Psoas muscle (tissue), 8 donors: ENCODE measurements at places on chromosomes 12 and 14. TPM values are rescaled to one million over a fixed set of nuclear protein-coding genes. Genes with fewer than 3 reads are reported as not detected.

GRCh38 chr12:16523951-16524331, 82.0 kb downstream of the LMO3 start:
- H3K36me3 ChIP-seq: no peaks in the 10 kb centered on the region
- H3K4me3 ChIP-seq: no peak overlapping the region
- no peak overlapping the region for H3K27ac ChIP-seq
- no peaks in the 10 kb centered on the region for H3K4me1 ChIP-seq

Gene CCDC177
- not detected for total RNA-seq

DNA sequence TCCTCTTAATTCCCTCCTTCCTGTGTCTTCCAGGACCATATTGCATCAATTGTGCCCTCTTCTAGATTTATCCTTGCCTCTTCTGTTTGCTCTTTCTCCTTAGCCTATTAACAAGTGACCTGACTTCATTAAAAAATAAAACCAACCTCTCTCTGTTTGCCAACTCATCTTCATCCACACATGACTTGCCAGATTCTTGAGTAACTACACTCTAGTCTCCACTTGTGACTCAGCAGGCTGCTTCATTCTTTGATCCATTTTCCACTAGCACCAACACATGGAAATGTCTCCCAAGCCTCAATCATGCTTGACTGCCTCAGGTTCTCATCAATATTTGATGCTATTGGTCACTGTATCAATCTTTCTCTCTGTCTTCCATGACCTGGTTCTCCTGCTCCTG, 492.4 kb upstream of the TMPO start:
- H3K4me1 ChIP-seq: no peaks in the 10 kb centered on the region
- H3K27me3 ChIP-seq: peaks cover 3% of the 10 kb centered on the region
- H3K4me3 ChIP-seq: no peak overlapping the region
- no peak for DNase-seq
- no peaks in the 10 kb centered on the region for H3K36me3 ChIP-seq

GRCh38 chr12:118375348-118375747, 1.0 kb upstream of the SUDS3 start:
- no peak for DNase-seq
- no peaks in the 10 kb centered on the region for H3K27me3 ChIP-seq
- peak overlapping the region; percentile 96 for H3K27ac ChIP-seq

DNA sequence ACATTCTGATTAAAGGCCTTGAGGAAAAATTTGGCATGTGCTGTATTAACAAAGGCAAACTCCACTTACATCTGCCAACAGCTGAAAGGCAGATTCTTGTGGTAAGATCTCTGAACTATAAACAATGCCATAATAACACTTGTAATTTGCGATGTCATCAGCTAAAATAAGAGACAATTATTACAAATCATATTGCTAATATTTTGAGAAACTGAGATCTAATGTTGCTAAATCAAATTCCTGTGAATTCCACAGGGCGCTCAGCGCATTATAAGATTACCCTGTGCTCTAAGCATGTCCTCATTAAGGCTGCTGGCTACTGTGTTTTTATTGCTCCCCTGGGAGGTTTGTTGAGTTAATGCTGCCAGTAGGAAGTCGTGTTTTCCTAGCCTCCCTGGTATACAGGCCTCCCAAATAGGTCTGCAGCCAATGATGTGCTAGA, 244.8 kb downstream of the DACT1 start:
- no peaks in the 10 kb centered on the region for H3K27me3 ChIP-seq
- H3K27ac ChIP-seq: no peak overlapping the region
- H3K4me1 ChIP-seq: peaks cover 4% of the 10 kb centered on the region
- H3K36me3 ChIP-seq: no peaks in the 10 kb centered on the region

- DNase-seq: no peak
- no peaks in the 10 kb centered on the region for H3K27me3 ChIP-seq
- H3K27ac ChIP-seq: no peak overlapping the region
- H3K36me3 ChIP-seq: no peaks in the 10 kb centered on the region
- no peak overlapping the region for H3K4me3 ChIP-seq
Measured at GRCh38 chr12:48824112-48824511, 5.8 kb downstream of the CACNB3 start.

DNA sequence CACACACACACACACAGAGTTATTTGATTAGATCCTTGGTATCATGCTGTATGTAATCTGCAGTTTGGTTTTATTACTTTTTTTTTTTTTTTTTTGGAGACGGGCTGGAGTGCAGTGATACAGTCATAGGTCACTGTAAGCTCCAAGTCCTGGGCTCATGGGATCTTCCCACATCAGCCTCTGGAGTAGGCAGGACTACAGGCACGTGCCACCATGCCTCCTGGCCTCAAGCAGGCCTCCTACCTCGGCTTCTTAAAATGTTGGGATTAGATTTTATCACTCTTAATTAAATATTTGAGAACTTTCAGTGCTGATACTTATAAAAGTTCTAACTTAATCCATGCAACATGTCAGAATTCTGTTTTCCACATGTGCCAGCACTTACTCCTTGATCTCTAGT, 31.3 kb upstream of the PSEN1 start:
- no peak overlapping the region for H3K27ac ChIP-seq
- DNase-seq: no peak
- no peak overlapping the region for H3K4me3 ChIP-seq
- H3K4me1 ChIP-seq: no peaks in the 10 kb centered on the region
- peaks cover 99% of the 10 kb centered on the region for H3K36me3 ChIP-seq

Gene IAPP
- total RNA-seq: not detected

DNA sequence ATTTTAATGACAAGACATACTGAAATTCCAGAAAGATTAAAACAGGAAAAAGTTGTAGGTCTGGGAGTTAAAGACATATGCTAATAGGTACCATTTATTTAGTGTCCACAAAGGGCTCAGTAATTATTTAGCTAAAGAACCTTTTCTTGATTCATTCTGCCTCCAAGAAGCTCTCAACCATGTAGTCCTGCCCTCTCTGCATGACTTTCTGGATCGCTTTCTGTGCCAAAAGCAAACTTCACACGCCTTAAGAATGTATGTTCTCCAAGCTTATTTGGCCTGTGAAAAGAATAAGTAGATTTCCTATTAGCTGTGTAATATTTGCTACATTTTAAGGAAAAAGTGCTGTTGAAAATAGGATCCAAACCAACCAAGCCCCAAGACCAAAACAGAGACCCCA, 291.7 kb downstream of the C12orf75 start:
- H3K36me3 ChIP-seq: no peaks in the 10 kb centered on the region
- H3K4me1 ChIP-seq: no peaks in the 10 kb centered on the region
- no peak overlapping the region for H3K4me3 ChIP-seq
- no peak for DNase-seq

Gene AKAP3
- total RNA-seq: 2.9 TPM

Gene TAS2R46
- total RNA-seq: 0.23 TPM

DNA sequence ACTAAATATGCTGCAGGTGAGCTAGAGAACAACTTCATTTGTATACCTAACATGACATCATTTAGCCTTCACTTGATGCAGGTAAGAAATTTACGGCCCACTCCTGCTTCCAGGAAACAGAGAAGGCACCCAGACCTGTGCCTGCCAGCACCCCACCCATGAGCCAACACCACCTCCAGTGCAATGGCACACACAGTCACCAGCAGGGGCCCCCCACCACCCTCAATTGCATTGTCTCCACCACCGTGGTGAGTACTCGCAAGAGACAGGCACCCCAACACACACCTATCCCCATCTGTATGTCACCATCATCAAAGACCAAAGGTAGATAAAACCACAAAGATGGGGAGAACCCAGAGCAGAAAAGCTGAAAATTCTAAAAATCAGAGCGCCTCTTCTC, 107.6 kb downstream of the KLHL28 start:
- H3K27ac ChIP-seq: no peak overlapping the region
- H3K36me3 ChIP-seq: no peaks in the 10 kb centered on the region
- no peak overlapping the region for H3K4me3 ChIP-seq

Gene FSCB
- not detected for total RNA-seq
